ENCODE measurements at places on chromosomes 2 and 18.

DNA sequence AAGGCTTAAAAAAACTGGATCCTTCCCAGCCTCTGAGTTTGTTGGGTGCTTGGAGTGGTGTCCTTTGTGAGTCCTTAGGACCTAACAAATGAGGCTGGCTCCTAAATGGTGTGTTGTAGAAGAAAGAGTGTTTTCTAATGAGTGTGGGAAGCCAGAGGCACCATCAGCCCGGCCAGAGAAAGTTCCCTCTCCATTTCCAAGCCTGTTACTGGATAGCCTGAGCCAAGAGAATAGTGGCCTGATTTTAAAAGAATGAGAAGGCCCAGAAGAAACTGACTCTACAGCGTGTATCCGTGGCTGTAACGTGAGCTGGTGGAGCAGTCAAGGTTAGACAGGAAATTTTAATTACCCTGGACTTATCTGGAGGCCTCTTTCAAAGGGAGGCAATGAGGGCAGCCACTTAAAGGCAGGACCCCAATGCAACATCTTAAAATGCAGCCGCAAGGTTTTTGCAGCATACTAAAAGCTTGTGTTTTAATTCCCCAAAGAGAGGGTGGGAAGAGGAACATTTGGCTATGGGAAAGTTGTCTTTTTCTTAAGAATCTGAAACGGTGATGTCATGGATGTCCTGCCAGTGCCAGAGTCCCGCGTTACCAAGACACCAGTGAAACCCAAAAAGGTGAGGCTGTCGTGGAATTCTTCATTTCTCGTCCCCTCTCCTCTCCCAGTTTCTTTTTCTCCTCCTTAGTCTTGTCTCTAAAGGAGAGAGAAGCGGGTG lies 4.6 kb downstream of the EFHD1 start:
- DNase-seq: no peak

DNA sequence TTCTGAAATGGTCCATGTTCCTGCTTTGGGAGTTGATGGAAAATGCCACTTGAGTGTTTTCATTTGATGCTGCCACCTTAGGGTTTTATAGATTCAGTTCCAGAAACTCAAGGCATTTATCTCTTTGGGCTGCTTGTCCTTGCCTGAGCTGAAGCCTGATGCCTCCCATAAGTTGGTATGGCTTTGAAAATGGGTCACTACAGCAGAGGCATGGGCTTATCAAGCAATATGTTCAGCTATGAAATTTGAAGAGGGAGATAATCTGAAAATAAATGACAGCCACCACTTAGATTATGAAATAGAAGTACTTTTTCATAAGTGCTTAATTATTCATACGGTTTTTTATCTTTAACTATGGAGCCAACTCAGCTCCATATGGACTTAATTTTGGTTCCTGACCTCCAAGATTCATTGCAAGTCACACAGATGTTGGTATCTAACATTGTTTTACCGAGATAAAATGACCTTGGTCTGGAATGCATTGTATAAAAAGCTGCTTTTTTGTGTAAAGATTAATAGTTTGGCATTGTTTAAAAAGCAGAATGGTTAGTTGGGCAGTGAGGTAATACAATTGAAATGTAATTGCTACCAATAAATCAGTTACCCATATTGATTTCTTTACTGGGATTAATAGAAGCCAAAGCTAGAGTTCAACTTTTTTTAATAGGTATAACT lies 4.5 kb downstream of the SLC14A1 start:
- peak; percentile 74 for DNase-seq

DNA sequence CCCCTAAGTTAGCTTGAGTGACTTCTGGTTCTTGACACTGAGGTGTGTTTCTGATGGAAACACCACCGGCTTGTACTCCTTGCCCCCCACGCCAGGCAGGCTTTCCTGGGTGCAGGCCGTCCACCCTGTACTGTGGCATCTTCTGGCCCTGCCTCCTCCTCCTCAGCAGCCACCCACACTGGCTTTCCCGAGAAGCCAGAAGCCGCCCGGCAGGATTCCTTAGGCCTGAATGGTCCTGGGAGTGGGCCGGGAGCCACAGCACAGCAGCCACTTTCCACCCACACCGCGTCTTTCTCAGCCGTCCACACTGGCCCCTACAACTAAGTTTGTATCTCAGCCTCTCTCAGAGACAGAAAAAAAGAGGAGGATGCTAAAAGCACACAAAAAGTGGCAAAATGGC lies 2.1 kb upstream of the HSBP1L1 start:
- no peak for DNase-seq

DNA sequence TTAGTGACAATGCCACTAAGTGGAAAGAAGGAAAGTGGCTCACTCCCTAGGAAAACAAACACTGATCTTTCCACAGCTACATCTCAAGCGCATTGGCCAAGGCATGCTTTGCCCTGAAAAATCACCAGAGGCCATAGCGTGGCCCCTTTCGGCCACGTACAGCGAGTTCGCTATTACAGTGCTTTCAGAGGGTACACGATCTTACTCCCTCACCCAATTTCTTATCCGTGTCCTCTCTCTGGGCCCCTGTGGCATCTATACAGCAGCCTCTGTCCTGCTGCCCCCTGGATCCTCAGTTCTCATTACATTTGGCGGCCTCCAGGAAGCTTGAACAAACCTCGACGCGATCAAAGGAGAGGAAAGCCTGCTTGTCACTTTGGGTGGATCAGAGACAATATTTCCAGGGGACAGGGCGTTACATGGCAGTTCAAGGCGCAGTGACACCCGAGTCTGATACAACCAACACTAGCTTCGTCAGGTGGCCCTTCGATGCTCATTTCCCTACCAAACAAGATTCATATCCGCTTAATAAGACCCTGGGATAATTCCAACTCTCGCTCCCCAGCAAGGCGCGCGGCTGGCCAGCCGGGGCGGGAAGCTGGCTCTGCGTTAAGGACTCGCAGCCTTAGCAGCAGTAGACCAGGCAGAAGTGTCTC lies 941 bp downstream of the SKOR2 start:
- no peak for DNase-seq

DNA sequence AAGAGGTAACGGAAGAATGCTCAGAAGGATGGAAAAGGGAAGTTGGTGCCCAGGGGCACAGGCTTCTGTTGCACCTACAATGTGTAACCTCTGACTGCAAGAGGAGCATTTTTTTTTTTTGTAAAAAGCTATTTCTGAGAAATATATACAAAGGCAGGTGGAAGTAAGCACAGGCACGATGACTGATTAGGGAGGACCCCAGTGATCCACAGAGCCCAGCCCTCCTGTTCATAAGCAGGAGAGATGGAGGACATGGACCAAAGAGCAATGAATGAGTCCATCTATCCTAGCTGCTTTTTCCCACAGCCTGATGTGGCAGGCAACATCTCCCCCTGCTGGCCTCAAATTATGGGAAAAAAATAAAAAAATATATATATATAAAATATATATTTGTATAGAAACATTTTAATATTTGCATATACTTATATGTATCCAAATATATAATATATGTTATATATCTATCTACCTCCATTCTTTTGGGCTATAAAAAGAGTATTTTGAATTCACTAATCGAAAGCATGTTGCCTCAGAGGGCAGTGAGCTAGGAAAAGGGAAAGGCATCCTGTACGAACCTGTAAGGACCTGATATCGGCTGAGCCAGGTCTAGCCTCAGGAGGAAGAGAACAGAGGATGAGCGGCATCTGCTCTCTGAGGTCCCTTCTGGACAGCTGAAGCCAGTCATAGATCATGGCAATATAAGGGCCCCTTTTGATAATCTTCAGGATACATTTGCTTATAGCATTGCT lies 166.0 kb upstream of the STK17B start:
- peak; percentile 51 for DNase-seq

- DNase-seq: peak; percentile 78
These were observed 27.3 kb upstream of the NTSR2 start for GRCh38 chr2:11697103-11697871.

- DNase-seq: no peak
These were observed 242.0 kb downstream of the DPP10 start for GRCh38 chr2:114684403-114684802.

GRCh38 chr18:78499586-78499985 lies 480.0 kb upstream of the SALL3 start:
- DNase-seq: no peak

- no peak for DNase-seq
These were observed 142.1 kb downstream of the SEPTIN10 start for GRCh38 chr2:109471658-109472057.

DNA sequence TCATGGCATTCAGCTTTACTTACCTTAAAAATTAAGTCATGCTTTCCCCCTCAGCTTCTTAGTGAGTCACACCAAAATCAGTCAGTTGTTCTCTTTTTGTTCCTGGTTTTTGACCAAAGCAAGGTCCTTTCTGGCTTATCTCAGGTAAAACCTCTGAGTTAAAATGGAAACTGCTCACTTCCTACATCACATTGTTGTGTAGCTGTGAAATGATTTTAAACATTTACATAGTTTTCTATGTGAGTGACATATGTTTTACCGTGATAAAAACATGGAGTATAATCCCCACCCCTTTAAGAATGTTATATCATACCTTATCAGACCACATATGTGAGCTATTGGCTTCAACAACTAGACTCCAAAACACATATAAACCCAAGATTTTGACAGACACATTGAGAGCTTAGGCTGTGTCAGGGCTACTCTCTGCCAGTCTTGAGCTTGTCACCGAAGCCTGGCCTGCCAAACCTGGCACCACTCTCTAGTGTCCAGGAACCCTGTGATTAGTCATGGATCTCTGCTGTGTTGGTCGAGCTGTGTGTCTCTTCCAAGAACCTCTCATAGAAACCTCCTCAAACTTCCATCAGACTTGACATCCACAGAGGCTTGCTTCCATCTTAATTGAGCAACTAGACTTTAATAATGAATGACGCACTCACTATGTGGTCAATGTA lies 294.5 kb upstream of the FBXO11 start:
- DNase-seq: no peak

DNA sequence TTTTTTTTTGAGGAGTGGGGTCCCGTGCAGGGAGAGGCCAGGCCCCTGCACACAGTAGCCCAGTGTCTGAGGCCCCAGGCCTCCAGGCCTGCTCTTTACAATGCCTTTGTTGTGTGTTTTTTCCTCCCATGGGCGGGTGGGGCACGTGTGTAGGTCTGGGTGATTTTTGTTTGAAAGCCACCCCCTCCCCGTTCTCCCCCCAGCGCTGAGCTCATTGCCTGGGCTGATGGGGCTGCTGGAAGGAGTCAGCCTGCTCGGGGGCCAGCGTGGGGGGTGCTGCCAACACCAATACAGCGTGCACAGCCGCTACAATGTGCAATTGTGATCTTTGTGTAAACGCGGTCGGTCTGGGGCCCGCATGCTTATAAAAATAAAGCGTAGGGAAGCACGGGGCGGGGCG lies 142.7 kb downstream of the DYSF start:
- peak; percentile 38 for DNase-seq

DNA sequence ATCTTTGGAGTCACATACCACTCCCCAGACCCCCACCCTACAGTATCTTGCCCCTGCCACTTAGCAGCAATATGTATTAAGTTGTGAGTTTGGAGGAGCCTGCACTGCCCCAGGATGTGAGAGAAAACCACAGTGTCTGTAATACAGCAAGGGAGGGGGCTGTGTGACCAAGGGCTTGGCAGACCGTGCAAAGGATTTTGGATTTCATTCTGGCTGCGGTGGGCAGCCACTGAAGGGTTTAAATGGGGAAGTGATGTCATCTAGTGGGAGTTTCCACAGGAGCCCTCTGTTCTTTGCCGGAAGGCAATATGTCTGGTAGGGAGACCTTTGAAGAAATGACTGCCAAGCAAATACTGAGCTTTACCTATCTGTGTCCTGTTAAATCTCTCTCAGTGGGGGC lies 202.4 kb downstream of the FHOD3 start:
- no peak for DNase-seq

DNA sequence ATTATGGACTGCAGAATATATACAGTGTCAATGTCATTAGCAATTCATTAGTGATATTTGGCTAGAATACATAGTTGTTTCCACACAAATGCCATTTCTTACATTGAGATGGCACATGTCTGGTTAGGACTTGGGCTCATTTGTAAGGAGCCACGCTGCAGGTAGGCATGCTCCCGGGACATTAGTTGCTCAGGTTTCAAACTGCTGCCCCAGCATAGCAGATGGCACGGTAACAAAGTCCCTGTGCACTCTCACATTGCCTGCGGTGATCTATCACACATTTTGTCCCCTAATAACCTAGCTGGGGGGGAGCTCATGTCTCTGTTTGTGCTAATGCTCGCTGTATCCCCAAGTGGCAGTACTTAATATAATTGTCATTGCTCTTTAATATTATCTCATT lies 185.1 kb downstream of the NEDD4L start:
- DNase-seq: no peak

DNA sequence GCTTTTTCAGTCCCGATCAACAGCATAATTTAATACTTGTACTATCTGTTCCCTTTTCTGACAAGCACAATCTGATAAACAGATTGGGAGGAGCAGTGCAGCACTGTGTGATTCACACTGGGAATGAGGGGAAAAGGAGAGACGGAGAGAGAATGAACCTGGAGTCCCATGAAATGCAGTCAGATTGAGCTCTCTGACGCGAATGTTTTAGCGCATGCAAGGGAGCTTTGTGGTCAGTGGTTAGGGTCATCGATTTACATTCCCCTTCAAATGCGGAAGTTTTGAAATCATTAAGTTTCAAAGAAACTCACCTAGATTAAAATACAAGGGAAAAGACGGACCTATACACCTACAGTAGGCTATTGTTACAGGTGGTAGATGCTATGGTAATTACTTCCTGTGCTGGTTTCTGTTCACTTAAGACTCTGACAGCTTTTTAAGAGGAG lies 99.6 kb downstream of the KCTD1 start:
- no peak for DNase-seq

- DNase-seq: no peak
These were observed 36.0 kb downstream of the GALNT3 start for GRCh38 chr2:165757906-165758675.

DNA sequence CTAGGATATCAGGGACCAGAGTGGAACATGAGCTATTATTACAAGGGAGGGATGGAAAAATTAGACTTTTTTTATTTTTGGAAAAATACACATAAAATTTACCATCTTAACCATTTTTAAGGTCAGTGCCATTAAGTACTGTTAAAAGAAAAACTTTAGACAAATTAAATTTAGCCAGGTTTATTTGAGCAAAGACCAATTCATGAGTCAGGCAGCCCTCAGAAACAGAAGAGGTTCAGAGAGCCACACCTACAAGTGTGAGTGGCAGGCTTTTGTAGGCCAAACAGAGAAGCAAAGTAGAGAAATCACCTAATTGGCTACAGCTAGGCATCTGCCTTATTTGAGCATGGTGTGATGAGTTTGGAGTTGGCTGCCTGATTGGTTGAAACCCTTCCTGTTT lies 301.3 kb upstream of the RAB12 start:
- DNase-seq: no peak

DNA sequence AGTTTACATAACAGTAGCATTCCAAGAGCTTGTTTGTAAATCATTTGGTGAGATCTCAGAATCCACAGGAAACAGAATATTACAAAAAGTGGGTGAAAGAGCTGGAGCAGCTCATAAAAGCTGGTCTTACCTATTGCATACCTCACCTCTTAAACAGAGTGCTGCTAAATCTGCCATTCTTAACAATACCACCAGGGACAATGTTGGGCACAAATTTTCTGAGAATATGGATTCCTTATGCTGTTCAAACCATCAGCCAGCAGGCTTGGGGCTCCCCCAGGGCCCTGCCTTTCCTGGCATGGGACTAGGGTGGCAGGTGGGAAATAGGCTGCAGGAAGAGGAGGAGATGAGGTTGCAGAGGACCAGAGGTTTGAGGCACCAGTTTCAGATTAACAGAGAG lies 55.6 kb downstream of the TGFA start:
- DNase-seq: no peak

- DNase-seq: no peak
These were observed 41.7 kb downstream of the PLEKHM3 start for GRCh38 chr2:207983641-207984042.

Measured in fibroblast of skin of right biceps (primary cell).